ENCODE measurements at places on chromosomes 13 and 19. TPM values are rescaled to one million over a fixed set of nuclear protein-coding genes. Genes with fewer than 3 reads are reported as not detected.

DNA sequence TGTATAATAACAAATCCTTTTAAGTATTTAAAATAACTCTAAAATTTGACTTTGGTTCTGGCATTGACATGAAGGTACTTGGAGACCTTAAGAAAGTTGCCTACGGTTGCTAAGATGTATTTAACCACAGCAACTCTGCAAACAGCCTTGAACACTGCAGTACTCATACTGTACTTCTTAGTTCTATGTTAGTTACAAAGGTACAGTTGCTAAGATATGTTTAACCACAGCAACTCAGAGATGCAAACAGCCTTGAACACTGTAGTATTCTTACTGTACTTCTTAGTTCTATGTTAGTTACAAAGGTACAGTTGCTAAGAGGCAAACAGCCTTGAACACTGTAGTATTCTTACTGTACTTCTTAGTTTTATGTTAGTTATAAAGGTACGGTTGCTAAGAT lies 268.3 kb upstream of the MIR17HG start:
- DNase-seq: no peak

DNA sequence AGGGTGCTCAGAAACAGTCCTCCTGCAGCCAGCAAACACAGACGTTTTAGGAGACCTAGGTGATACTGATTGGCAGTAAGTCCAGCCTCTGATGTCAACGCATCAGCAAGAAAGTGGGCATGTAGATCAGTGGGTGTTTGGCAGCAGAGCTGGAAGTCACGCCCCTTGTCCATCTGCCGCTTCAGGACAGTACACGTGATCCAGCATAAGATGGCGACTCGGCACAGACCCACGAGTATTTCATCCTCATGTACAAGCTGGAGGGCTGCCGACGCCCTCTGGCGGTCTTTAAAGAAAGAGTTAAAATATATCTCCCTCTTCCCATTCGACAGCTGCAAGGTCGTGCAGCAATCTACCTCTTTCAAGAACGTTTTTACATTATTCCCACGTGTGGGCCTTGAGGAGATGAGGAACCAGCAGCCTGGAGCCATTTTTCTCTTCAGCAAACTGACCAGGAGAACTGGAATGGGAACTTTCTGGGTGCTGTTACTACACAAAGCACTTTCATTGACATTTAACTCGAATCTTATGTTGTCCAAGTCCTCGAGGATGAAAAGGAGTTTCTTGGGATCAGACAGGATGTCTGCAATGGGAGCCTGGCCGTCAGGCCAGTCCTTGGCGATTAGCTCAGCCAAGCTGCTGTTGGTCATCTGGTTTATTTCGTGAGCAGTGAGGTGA lies 22.3 kb downstream of the NLRP11 start:
- no peak for DNase-seq

The SHANK1 gene
- 0.29 TPM for total RNA-seq

DNA sequence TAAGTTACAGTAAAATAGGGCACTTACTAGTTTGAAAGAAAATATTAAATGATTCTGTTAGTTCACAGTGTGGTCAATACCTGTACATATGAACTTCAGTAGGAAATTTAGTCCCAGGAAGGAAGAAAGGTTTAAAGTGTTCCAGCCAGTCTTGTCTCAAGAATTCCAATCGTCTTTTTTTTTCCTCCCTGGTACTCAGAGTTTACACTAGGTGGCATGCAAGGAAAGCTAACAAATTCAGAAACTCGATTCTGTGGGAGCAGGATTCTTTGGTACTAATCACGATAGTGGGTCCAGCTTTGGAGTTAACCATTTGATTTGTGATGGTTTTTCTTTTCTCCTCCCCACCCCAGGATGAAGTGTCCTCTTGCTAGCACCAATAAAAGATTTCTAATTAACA lies 43.6 kb downstream of the POLR1D start:
- no peak for DNase-seq

The LRRC4B gene
- 4.7 TPM for total RNA-seq

GRCh38 chr19:30846102-30846501 lies 473.9 kb downstream of the ZNF536 start:
- DNase-seq: no peak

DNA sequence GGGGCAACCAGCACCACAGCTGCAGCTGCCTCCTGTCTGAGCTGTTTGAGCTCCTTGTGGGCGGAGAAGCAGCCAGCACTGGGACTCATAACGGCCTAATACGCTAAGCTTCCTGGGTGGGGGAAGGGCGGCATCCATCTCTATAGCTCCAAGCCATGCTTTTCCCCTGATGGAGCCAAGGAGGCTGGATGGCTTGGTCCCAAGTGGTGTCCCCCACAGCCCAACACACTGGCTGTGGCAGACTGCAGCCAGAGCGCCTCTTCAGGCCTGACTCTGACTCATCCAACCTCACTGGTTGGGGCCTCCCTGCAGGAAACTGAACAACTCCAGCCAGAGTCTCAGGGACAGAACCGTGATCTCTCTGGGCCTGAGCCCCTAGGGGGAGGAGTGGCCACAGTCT lies 537.3 kb downstream of the SUCLA2 start:
- DNase-seq: no peak

DNA sequence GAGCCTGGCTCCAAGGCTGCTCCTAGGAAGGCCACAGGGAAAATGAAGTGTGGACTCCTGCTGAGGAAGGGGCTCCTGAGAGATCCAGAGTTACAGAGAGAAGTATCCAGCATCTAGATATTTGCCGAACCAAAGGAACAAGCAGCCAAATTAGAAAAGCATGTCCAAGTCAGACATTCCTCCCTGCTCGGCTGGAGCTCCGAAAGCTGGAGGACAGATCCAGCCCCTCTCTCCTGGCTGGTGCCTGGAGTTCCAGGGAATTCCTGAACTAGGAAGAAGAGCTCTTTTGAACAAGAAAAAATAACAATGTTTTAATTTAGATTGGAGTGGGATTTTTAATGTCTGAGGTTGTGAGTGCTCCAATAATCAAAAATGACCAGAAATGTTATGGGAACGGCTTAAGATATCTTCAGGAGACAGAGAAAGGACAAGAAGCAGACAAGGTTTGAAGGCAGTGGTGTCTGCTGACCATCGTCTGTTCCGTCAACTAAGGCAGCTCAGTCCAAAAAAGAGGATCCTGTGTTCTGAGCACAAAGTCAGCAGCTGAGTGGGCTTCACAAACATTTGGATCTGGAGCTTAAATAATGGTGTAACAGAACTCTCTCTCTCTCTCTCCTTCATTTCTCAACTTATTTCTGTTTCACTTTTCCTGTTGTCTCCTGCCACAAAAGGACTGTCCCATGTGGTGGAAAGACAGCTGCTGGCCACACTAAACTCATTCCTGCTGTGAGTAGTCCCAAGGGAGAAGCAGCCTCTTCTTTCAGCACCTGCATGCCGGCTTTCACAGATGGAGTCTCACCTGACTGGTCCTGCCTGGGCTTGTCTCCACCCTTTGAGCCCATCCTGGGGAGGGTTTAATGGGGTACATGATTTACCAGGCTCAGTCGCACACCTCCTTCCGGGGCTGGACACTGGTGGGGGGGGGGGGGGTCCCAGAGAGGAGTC lies 31.5 kb upstream of the IRS2 start:
- no peak for DNase-seq

DNA sequence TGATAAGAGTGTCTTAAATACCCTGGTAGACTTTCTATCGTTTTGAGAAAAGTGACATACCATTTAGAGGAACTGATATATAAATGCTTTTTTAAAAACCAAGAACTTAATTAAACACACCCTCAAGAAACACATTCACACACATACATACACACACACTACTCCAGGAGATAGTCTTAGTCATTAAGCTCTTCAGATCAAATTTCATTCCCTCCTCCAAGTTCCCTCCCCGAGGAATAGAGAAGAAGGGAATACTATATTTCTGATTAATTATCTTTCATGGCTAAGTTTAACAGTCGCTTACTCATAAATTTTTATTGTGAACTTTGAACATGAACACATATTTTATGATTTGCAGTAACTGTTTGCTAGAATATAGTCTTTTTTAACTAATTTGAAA lies 1109.5 kb downstream of the SLITRK1 start:
- DNase-seq: no peak

The PODNL1 gene
- total RNA-seq: 7.9 TPM

Measured in ureter (tissue), 1 donor.